NCI-H1930 (cell line): ENCODE measurements at places on chromosomes 16 and 17.

- no peak for DNase-seq
Measured at GRCh38 chr17:29614349-29615047, 8.2 kb downstream of the CORO6 start.

DNA sequence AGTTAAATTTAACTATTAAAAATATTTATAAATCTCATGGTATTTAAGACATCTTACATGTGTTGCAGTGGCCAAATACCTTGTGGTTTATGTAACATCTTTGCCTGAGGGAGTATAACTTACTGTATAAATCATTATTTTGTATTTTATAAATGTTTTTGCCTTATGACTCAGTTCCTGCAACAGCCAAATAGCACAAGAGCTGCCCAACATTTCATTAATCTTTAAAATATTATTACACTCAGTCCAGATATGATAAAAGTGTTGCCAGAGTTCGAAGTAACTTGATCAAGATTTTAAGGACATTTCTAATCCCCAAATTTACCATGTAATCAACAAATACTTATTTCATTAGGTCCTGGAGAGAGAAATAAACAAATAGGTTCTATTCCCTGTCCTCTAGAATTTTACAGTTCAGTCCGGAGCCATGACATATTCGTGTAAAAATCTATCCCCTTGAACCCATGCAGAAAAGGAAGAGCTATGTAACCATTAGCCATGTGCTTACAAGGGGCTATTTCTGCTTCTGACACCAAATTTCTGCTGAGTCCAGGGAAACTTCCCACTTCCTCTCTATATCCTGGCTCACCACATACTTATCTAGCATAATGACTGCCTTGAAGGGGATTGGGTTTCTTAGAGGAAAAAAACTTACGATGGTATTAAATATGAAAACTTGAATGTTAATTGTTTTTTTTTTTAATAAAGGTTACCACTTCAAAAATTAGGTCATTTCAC lies 44.0 kb downstream of the IRX6 start:
- no peak for DNase-seq

- DNase-seq, result no peak
Measured at GRCh38 chr17:55601874-55602364, 90.7 kb upstream of the SMIM36 start.

DNA sequence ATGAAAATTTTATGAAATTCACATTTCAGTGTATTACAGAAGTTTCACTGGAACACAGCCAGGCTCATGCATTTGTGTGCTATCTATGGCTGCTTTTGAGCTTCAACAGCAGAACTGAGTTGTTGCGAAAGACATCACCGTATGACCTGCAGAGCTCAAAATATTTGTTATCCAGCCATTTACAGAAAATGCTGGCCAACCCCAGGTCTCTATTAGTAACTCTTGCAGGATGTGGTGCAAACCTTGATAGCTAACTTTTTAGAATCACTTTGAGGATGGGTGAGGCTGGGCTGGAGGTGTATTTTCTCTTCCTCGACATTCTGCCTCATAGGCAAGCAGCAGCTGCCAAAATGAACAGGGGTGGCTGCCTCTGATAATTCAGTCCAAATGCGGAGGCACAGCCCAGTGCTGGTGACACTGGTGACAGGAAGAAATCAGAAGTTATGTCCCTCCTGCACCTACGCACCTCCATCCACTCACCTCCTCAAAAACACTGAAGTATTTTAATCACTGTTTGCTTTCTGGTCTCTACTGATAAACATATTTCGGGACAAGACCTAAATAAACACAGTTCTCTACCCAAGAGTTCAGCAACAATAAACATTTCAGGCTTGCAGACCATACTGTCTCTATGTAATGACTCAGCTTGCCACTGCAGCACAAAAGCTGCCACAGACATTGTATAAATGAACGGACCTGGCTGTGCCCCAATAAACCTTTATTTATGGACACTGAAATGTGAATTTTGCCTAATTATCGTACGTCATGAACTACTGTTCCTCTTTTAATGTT lies 28.5 kb downstream of the ARHGAP17 start:
- no peak for DNase-seq

GRCh38 chr17:57294101-57294500 lies 37.8 kb downstream of the MSI2 start:
- no peak for DNase-seq

- no peak for DNase-seq
Measured at GRCh38 chr16:48194828-48195556, 39.2 kb upstream of the ABCC12 start.

DNA sequence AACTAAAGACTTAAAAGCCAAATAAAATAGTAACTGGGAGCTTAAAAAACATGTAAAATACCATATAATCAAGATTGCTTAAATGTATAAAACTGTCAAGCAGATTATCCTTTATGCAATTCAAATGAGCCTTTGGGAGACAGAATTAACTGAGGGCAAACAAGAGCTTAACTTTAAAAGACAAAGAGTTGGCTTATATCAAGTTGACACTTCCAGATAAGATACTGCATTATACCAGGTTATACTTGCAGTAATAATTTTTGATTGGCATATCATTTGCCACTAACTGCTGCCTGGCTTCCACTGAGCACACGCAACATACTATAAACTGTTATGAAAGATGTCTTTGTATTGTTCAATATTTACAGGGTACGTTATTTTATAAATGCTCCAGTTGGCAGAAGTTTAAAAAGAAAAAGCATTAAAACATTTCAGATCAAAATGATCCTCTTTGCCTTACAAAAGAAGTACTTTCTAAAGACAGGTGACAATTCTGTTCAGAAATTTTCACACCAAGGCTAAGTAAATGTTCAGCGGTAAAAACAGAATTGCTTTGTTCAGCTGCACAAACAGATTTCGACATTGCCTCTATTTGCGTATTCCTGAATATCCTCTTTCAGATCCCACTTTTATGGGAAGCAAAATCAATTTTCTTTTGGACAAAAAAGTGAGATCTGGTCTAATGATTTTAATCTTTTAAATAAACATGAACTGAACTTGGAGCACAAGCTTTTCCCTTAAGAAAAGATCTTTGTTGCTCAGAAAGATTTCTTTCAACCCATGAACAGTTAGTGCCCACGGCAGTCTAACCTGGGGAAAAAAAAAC lies 50.7 kb downstream of the TOX3 start:
- peak; percentile 87 for DNase-seq
